ENCODE measurements at places on chromosomes 1 and 21.

DNA sequence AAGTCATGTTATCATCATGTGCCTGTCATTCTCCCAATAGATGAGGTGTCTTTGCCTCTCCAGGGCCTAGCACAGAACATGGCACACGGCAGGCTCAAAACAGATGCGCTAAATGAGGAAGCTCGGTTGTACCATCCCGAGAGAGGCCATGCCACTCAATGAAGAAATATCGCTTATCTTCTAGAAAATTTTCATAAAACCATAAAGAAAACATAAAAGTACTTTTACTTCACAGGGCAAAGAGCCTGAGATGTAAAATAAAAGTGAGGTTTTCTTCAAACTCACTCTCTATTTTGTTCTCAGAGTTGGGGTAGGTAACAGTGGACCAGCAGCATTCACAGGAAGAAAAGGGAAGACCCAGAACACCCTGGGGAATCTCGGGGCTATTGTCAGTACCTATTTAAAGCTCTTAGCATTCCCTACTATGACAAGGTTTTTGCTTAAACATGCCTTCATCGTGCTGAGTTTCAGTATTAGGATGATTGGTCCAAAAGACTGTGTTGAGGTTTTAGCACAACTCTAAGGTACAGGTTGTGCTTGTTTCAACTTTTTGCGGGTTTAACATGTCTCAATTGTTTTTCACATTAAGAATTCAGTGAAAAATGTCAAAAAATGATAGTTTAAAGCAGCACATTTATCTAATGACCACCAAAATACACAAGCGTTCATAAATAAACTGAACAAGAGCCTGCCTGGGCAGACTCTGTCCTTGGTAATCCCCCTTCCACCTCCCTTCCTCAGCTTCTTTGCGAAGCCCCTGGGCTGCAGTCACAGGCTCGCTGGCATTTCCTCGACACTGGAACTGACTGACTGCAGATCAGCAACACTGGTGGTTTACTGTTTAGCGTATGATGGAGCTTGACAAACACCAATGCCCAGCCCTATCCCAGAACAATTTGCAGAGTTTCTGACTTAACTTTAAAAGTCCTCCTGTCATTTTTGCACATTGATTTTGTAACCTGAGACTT is 55.6 kb downstream of the COQ8A start:
- no peak for DNase-seq

- no peak for DNase-seq
Measured at GRCh38 chr1:33338048-33338439, 17.1 kb upstream of the A3GALT2 start.

DNA sequence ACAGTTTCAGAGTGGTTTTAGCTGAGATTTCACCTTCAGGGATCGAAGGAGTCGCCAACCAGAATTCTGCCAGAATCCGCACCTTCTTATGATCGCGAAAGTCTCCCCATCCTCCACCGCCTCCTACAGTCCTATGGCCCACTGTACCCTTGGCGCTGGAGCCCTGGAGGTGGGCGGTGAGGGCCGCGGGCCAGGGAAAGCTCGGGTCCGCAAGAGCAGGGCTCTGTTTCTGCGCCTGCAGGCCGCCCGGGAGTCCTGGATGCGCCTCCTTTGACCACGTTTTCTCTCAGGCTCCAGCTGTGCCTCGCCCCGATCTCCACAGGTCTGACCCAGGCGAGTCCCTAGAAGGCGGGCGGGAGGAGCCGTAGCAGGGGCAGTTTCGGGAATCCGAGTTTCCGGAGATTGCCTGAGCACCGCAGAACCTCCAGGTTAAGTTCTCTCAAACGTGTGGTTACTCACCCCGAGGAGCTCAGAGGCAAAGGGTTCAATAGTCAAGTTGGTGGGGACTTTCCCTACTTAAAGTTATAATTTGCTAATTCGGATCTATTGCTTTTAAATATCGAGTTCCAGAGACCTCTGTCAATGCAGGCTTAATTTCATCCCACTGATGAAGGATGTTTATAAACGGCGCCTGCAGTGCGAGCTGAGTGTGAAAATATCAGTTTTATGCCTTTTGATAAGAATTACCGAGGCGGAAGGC is 3.2 kb upstream of the LHX8 start:
- no peak for DNase-seq

GRCh38 chr1:52365071-52365745 is 797 bp downstream of the CC2D1B start:
- peak; percentile 22 for DNase-seq

DNA sequence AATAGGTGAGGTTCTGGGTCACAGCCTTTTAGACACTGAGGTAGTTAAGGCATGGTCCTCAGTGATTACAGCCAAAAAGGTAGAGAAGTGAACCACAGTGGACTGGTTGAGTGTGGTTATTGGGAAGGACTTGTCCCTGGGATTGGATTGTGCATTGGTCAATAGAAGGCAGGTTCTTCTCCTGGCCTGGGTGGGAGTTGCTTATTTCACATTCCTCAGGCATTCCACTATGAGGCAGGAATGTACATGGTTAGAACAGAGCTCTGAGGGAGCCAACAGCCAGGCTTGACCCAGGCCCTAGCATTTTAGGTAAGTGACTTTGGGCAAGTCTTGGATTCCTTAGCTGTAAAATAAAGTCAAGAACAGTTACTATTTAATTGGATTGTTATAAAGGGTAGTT is 97.9 kb upstream of the MARK1 start:
- DNase-seq, result no peak

- DNase-seq, result no peak
Measured at GRCh38 chr1:153793973-153794615, 18.9 kb downstream of the SLC27A3 start.

DNA sequence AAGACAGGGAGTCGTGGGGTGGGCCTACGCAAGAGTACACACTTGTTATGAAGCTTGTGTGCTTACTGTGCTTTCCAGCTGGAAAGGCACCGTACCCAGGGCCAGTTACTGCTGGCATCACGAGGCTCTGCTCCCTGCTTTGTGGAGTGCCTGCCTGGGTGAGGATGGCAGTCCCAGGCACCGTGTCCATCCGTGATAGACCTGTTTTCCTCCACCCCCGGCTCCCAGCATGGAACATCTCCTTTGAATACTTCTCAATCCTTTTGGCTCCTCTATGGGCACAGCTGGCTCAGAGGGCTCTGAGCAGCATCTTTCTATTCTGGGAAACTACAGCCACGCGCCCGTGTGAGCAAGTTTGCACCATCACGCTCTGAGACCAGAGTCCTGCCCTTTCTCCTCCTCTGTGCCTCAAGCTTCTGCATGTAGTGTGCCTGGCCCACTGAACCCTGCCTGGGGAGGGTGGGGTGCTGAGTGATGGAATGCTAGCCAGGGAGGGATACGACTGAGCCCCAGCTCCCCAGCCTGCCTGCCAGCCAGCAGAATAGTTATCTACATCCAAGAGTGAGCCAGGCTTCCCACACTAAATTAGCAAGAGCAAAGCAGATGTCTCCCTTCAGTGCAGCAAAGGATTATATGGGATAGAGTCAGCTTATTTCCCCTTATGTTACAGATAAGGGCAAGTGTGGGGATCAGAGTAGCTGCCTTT is 7.1 kb upstream of the TNR start:
- DNase-seq, result no peak

- DNase-seq, result no peak
Measured at GRCh38 chr1:7339953-7340352, 431.1 kb upstream of the VAMP3 start.

GRCh38 chr1:152188673-152189591 is 29.9 kb upstream of the RPTN start:
- DNase-seq, result peak; percentile 76

- DNase-seq, result no peak
Measured at GRCh38 chr1:63524201-63524600, 876 bp downstream of the EFCAB7 start.

DNA sequence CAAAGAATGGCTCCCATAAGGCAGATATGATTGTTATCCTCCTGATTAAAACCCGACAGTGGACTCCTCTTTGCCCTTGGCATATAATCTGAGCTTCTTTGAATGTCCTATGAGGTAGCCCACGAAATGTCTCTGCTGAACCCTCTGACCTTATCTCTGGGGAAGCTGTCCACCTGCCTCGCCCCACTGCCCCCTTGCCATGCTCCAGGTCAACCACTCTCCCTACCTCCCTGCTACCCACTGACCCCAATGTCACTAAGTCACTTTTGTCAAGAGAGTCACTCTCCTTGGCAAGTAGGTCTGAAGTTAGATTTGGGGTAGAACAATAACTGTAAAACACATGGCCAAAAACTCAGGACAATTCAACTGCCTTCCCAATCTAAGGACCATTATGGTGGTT is 54.5 kb downstream of the UTP25 start:
- no peak for DNase-seq

DNA sequence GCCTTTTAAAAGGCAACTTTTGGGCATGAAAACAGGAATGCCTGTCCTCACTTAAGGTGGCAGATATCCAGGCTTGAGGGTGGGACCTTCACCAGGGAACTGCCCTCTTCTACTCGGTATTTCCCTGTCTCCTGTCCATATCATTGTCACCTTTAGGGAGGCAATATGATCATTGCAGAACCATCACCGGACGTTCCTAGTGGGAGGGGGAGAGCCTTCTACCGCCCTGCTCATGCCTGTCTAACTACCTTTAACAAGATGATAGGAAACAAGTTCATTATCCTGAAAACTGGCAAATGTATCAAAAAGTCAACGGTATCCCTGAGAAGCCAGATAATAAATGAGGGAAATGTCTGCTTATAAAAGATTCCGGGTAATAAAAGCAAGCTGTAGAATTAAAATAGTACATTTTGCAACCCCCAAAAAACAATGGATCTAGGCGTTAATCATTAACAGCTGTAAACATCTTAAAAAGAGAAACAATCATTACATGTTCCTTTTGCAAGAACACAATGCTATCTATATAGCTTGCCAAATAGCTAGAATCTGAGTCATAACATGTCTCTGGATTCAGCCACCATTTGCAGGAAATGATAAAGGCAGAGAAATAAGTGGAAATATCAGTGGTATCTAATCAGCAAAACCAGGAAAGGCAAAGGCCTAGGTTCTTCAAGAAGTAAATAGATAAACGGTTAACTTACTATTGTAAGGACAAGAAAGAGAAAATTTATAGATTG is 852.9 kb upstream of the ADGRL4 start:
- no peak for DNase-seq

DNA sequence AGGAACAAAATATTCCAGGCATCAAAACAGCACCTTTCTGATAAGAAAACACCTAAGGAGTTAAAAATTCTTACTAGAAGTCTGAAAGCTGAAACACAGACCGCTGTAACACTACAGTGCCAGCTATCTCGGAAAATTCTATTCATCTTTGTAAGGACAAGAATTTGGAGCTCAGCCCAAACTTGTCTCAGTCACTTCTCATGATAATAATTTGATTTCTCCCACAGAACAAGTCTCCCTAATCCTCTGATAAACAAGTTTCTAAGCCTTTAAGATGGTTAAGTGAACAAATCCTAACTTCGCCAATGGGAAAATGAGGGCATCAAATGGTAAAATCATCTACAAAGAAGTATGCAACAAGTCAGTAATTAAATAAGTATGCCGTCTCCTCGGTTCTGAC is 59.9 kb downstream of the SIPA1L2 start:
- DNase-seq, result no peak

GRCh38 chr1:192038567-192038966 is 119.7 kb upstream of the RGS18 start:
- DNase-seq, result no peak

DNA sequence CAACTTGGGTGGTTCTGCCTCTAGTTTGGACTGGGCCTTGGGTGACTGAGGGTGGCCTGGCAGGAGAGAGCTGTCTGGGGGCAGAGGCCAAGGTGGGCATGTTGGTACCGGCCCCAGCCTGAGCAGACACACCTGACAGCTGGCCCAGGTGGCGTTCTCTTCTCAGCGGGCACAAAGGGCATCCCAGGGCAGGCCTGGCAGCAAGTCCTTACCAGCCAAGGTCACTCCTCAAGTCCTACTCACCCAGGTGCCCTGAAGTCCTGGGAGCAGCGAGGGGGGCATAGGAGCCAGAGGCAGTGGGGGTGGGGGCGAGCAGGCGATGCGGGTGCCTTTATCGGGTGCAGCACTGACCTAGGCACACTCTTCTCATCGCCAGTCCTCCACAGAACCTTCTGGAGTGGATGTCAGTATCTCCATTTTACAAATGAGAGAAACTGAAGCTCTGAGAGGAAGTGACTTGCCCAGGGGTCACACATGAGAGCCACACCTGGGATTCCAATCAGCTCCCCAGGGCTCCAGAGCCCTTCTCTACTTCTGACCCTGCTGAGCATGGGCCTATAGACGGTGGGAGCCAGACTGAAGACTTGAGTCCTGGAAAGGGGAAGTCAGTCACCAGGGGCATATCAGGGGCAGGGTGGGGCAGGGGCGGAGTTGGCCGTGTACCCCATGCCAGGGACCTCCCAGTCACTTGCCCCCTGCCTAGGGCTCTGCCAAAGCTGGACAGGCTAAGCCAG is 587 bp upstream of the SLC25A34 start:
- no peak for DNase-seq

DNA sequence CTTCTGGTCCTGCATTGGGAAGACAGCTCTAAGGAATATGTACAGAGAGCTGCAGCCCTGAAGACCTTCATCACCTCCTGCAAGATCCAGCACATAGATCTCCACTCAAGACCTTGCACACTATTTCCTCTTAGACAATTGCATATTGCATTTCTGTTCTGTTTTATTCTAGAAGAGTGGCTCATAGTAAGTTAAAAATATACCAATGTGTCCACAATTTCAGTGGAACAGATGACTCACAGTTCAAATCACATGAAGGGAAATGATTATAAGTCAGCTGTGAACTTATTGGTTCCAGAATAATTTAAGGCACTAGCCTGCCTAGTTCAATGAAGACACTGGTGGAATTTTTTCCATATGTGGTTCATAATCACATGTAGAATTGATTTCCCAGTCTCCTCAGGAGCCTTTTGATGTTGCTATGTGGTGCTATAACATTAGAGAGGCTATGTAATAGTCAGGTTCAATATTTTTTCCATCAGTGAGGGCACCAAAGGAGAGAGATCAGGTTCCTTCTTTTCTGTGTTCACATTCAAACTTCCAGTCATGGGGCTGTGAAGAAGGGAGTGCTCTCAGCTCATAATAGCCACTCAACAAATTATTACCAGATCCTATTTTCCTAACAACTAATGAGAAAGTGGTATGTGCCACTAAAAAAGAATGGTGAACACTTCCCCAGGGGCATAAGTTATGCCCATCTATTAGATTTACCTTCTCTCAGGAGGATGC is 9.8 kb upstream of the AK5 start:
- DNase-seq, result no peak

- no peak for DNase-seq
Measured at GRCh38 chr1:93813076-93813475, 65.9 kb downstream of the DNTTIP2 start.

GRCh38 chr21:15521644-15522001 is 208.2 kb upstream of the USP25 start:
- DNase-seq, result no peak
